ENCODE measurements at places on chromosomes 12 and 14.
A peak's percentile ranks its signal among the peaks of the same experiment; 100 is the strongest.

- no peaks in the 10 kb centered on the region for H3K27me3 ChIP-seq
- H3K4me3 ChIP-seq = no peak overlapping the region
- no peak overlapping the region for H3K27ac ChIP-seq
- no peaks in the 10 kb centered on the region for H3K4me1 ChIP-seq
- no peaks in the 10 kb centered on the region for H3K36me3 ChIP-seq
- no peak for DNase-seq
Measured at GRCh38 chr12:75270157-75270556, 60.0 kb downstream of the CAPS2 start.

GRCh38 chr14:49636866-49637265 is 1.8 kb upstream of the DNAAF2 start:
- no peaks in the 10 kb centered on the region for H3K36me3 ChIP-seq
- no peak for DNase-seq
- H3K27ac ChIP-seq = peak overlapping the region; percentile 99
- H3K4me3 ChIP-seq = no peak overlapping the region
- H3K27me3 ChIP-seq = no peaks in the 10 kb centered on the region

DNA sequence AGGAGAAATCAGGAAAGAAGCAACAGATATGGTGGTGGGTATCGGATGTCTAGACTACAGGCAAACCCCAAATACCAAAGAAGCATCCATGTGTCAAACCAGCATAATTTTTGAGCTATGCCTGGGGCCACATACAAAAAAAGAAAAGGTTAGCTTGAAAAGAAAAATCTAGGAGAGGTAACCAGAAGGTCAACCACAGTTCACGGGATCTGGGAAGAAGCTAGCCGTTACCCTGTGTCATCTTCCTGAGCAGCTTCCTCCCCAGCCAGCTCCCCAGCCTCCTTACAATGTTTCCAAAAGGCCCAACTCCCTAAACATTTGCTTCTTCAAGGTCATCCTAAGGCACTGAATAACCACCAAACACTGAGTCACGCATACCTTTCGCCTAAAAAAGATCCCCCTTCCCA is 3.1 kb downstream of the SINHCAF start:
- peak overlapping the region; percentile 87 for H3K27ac ChIP-seq
- H3K27me3 ChIP-seq = no peaks in the 10 kb centered on the region
- DNase-seq = no peak
- no peaks in the 10 kb centered on the region for H3K36me3 ChIP-seq

DNA sequence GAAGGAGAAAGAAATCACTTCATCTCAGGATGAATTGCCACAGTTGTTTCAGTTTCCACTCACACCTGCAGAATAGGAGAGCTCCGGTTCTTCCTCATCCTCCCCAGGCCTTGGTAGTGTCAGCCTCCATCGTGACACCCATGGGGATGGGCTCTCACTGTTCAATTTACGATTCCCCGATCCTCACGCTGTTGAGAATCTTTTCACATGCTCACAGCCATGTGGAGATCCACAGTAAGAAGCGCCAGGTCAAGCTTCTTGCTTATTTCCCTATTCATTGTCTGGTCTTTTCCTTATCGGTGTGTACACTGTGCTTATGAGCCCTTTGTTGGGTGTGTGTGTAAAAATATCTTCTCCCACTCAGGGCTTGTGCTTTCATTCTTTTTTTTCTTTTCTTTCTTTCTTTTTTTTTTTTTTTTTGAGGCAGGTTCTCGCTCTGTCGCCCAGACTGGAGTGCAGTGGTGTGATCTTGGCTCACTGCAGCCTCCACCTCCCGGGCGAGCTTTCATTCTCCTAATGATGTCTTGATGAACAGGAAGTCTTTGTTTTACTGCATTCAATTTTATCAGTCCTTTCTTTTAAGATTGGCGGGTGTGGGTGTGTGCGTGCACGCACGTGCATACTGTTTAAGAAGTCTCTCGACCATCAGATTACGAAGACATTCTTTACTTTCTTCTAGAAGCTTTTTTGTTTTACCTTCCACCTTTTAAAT is 21.5 kb downstream of the RIN3 start:
- no peak for DNase-seq
- H3K27me3 ChIP-seq = no peaks in the 10 kb centered on the region
- peaks cover 15% of the 10 kb centered on the region for H3K4me1 ChIP-seq
- H3K27ac ChIP-seq = no peak overlapping the region

DNA sequence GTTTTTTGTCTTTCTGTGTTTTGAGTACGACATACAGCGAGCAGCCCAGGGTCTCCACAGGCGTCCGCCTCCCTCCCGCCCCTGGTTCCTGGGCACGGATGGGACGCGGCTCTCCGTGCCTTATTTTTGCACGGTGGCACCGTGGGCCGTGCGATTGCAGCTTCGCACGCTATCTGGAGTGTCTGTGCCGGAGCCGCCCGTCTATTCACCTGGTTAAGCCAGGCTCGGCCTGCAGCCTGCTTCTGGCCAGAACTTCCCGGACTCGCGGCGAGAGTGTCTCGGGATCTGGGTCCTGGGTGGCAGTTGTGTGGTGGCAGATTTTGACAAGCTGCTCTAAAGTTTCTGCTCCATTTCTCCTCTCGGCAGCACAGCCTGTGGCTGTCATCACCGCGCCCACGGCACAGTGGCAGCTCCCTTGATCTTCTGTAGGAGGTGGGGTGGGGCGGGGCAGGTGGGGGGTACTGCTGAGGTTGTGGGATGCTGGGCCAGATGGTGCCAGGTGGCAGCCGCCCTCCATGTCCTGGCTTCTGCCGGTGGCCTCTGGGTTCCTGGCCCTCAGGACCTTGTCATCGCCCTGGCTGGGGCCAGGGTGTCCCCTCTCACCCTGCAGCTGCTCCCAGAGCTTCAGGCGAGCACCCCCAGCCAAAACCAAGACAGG is 2.9 kb downstream of the MMP17 start:
- H3K4me3 ChIP-seq = no peak overlapping the region
- no peak overlapping the region for H3K27ac ChIP-seq
- H3K27me3 ChIP-seq = peaks cover 27% of the 10 kb centered on the region
- no peak for DNase-seq
- peaks cover 22% of the 10 kb centered on the region for H3K4me1 ChIP-seq
- H3K36me3 ChIP-seq = no peaks in the 10 kb centered on the region

- H3K27ac ChIP-seq = no peak overlapping the region
- no peaks in the 10 kb centered on the region for H3K27me3 ChIP-seq
- no peaks in the 10 kb centered on the region for H3K4me1 ChIP-seq
- no peaks in the 10 kb centered on the region for H3K36me3 ChIP-seq
Measured at GRCh38 chr14:61950340-61950739, 188.1 kb downstream of the SNAPC1 start.

Data from CD4-positive, alpha-beta memory T cell (primary cell).